ENCODE measurements at places on chromosomes 16 and 17.
A peak's percentile ranks its signal among the peaks of the same experiment; 100 is the strongest.

- DNase-seq: peak; percentile 34
Observed at GRCh38 chr16:88743693-88744576, 37.6 kb downstream of the CTU2 start.

- DNase-seq: no peak
Observed at GRCh38 chr17:78144736-78145641, 1.2 kb upstream of the C17orf99 start.

DNA sequence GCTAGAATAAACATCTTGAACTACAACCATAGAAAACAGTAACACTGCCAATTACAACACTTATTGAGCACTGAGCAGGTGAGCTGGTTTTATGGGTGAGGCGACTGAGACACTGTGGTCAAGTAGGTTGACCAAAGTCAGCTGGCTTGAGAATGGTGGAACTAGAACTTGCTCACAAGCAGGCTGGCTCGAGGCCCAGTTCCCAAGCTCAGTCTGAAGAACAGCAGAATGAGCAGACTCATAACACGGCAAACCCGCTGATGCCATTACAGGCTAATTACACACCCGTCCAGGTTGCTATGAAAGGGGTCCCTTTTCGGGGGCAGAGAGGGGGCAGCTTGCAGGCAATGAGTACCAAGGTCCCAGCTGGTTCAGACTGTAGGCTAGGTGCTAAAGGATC is 6.5 kb downstream of the ZZEF1 start:
- DNase-seq: no peak

DNA sequence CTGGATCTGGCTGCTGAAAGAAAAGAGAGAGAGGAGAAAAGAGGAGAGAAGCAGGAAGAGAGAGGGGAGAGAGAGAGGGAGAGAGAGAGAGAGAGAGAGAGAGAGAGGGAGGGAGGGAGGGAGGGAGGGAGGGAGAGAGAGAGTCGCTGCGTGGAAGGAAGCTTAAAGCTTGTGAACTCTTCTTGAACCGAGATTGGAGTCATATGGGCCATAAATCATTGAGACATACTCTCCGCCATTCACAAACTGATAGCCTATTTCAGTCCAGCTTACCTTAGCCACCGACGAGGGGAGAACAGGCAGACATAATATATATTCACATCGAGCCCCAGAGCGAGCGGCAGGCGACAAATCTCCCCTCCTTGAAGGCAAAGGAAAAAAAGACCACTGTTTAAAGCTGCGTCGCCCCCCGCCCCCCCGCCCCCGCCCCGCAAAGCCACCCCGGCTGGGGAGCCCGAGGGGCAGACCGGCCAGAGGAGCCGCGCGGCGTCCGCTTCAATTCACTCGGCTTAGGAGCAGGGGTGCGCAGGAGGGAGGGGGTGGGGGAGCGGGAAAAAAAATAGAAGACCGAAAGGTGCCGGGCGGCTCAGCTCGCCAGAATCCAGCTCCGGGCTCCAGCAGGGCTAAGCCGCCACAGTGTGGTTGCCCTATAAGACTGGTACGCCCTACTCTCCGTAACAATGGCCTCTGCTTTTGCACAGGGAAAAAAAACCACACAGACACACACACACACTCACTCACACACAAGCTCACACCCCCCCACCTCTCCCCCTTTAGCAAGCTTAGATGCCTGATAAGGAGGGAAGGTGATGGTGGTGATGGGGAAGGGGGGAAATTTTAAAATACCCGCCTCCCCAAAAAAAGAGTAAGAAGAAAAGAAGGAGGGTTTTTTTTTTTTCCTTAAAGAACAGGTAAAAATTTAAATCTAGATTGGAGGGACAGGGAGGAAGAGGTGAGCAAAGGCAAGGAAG is 10.6 kb upstream of the HOXB2 start:
- peak; percentile 56 for DNase-seq

DNA sequence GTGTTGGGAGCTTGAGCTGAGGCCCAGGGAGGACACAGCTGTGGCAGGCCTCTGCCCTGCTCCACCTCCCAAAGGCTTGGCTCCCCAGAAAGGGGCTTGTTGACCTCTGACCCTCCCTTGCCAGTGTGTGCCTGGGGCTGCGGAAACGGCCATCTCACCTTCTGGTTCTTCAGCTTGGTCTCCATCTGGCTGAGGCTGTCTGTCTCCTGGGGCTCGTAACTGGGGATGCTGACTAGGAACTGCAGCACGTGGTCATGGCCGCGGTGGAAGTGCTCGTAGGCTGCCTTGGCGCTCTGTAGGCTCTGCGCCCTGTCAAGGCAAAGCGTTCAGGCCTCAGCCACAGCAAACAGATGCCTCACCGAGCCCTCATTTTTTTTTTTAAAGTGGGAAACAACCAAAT is 42.7 kb downstream of the UBN1 start:
- no peak for DNase-seq

DNA sequence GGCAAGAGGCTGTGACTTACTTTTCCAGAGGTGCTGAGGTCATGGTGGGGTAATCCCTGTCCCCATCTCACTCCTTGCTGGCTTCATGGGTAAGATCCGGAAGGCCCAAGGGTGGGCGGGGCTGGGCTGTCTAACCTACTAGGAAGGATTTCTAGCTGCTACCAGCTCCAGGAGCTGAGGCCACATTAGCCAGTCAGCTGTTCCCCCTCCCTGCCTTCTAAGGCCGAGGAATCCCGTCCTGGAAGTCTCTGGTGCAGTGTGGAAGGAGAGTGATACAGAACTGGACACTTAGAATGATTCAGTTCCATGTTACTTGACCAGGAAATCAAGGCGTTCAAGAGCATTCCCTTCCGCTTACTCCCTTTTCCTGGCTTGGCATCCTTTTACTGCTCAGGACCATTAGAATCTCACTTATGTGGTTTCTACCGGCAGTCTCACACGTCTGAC is 8.9 kb downstream of the GNGT2 start:
- DNase-seq: no peak

- no peak for DNase-seq
Observed at GRCh38 chr16:85037050-85037410, 9.4 kb downstream of the KIAA0513 start.

- no peak for DNase-seq
Observed at GRCh38 chr17:49821916-49822315, 26.0 kb downstream of the TAC4 start.

DNA sequence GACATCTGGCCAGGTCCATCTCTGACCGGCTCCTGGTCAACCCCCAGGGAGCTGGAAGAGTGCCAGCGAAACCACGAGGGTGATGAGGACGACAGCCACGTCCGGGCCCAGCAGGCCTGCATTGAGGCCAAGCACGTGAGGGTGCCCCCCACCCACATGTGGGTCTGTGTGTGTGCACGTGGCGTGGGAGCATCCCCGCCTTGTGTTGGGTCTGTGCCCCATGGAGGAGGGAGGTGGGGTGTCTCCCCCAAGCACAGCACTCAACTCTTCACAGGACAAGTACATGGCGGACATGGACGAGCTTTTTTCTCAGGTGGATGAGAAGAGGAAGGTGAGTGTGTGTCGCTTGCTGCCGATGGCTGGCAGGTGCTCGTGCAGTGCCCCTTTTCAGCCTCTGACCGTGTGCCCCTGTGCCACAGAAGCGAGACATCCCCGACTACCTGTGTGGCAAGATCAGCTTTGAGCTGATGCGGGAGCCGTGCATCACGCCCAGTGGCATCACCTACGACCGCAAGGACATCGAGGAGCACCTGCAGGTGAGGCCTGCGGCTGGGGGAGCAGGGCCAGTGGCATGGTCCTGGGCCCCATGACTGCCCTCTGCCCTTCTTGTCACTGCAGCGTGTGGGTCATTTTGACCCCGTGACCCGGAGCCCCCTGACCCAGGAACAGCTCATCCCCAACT is 1.7 kb downstream of the STUB1 start:
- no peak for DNase-seq

- no peak for DNase-seq
Observed at GRCh38 chr16:49464093-49464492, 90.5 kb downstream of the C16orf78 start.

GRCh38 chr17:8163978-8164814 is 1.4 kb upstream of the VAMP2 start:
- DNase-seq: no peak

DNA sequence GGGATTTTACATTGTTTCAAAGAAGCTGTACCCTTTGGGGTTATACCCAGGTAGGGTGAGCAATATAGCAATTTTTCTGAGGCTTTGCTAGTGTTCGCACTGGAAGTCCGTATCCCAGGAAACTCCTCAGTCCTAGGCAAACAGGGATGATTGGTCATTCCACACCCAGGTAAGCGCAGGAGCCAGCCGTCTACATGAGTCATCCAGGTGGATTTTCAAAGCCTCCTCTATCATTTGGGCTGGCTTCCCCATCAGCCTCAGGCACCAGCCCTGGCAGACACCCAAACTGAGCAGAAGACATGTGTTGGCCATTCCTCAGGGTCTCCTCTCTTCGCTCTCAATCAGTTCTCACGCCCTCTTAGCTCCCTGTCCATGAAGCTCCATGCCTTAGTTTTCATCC is 135.6 kb downstream of the AIPL1 start:
- no peak for DNase-seq

GRCh38 chr17:29885031-29885640 is 44.9 kb downstream of the SSH2 start:
- no peak for DNase-seq

DNA sequence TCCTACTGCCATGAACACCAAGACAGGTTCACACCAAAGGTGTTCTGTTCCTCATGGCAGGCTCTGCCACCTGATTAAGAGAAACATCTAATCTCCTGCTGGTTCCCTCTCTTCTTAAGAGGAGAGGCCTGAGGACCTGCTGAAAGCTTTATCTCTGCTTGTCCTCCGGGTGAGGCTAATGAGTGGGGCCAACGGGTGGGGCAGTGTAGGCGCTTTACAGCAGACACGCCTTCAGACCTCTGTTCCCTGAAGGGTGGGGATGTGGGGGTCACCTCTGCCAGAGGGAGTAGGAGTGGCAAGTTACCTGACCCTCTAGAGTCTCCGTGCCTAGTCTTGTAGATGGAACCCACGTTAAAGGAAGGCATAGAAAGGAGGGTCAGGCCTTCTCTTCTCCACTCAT is 4.2 kb upstream of the MRM1 start:
- no peak for DNase-seq

GRCh38 chr17:69539781-69540319 is 125.4 kb downstream of the MAP2K6 start:
- DNase-seq: no peak

DNA sequence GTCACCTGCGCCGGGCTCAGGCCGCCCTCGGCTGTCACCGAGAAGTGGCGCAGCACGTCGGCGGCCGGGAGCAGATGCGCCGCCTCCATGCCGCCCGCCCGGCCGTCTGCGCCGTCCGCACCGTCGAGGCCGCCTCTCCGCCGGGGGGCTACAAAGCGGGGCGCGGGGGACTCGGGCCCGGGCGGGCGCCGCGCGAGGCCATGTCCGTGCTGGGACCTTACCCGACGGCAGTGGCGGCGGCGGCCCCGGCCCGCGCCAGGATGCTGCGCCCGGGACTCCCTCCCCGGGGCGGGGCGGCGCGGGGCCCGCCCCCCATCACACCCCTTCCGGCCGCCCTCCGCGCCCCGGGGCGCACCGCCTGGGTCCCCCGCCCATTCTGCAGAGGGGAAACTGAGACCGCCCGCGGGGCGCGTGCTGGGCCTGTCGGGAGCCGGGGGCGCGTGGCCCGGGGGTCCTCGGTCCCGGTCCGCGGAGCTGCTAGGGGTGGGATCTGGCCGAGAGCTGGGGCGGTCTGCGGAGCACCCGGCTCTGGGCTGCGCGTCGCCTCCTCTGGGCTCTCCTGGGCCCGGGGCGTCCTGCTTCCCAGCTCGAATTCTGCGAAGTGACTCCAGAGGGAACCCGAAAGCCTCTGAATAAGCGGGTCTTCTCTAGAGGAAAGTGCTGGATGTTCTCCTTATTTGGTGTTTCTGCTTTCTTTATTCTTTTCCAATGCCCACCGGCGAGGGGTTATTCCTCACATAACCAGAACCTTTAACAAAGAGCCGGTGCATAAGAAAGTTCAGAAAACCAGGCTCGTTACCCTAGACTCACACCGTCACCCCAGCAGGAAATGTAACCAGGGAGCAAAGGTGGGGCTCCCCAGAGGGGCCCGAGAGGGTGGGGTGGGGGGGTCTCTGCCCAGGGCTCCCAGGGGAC is at the start of gene ATP2A3:
Gene ATP2A3 (minus strand): TSS at position 235 of the 915 bp plus-strand sequence. CDS start 146 bp downstream, at position 89.
- no peak for DNase-seq

- no peak for DNase-seq
Observed at GRCh38 chr17:77635176-77635575, 323.3 kb upstream of the TNRC6C start.

GRCh38 chr17:65554553-65555223 is 6.8 kb downstream of the AXIN2 start:
- no peak for DNase-seq

DNA sequence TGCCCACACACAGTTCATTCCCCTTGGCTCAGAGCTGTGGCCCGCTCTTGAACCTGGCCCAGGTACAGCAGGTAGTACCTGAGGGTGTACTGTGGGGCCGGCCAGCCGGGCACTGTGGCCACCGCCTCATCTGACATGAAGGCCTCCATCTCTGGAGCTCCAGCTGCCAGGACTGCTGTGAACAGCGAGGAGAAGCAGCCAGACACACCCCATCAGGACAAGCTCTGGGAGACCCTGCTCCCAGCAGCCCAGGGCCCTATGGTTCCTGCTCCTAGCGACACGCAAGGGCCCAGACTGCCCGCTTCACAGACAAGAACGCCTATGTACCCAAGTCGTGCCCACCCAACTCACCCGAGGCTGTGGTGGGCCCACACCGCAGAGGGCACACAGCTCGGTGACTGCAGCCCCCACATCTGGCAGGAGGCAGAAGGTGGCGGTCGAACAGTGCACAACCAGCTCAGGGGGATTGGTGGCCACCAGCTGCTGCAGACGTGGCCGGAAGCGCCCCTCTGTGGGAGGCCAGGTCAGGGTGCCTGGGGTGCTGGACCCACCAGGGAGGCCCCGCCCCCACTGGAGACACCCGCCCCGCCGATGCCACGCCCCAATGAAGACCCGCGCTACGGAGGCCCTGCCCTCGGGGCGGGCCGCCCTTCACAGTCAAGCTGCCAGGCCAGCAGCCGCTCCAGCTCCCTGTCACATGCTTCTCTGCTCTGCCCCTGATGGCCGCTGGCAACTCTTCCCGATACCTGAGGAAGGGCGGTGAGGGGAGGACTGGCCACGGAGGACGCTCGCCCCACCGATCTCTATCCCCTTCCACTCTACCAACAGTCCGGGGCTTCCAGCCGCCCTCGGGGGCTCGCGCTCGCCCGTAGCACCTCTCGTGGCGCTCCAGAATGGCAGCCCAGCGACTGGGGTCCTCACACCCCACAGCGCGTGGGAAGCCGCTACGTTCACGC is 1.1 kb upstream of the STUB1 start:
- no peak for DNase-seq

DNA sequence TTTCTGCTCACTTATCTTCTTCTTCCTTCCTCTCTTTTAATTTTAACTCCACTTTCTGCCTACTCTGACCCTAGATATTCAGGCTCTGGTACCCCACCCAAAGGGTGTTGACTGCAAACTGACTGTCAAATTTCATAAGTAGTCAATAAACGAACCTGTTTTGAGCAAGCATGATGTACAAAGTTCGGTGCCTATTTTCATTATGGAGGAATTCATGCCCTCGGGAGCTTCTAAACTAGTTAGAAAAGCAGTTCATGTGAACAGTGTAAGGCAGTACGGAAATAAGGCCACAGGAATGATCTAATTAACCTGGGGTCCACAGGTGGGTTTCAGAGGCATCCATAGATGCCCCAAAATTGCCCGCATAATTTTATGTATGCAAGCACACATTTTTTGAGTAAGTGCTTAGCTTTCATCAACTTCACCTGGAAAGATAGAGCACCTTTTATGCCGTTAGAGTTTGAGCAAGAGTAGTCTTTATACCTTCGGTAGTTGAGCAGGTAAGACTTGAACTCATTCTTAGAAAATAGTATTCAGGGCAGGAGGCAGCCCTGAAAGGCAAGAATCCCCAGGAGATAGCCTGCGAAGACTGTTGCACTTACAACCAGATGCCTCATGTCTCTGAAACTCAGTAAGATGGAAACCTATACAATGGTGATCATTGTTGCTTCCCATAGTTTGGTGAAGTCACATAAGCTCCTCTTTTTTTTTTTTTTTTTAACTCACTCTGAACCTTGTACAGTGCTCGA is 36.6 kb upstream of the TBX2 start:
- no peak for DNase-seq
